ENCODE measurements at places on chromosomes 4 and X.

DNA sequence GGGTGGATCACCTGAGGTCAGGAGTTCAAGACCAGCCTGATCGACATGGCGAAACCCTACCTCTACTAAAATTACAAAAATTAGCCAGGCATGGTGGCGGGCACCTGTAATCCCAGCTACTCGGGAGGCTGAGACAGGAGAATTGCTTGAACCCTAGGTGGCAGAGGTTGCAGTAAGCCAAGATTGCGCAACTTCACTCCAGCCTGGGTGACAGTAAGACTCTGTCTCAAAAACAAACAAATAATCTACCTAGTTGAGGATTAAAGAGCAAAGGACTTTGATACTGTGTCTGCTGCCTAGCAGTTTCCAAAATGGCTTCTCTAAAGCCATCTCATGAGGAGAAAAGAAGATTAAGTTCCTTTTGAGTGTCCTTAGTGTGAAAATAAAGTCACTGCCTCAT is 37.8 kb downstream of the SMS start:
- no peak for DNase-seq

DNA sequence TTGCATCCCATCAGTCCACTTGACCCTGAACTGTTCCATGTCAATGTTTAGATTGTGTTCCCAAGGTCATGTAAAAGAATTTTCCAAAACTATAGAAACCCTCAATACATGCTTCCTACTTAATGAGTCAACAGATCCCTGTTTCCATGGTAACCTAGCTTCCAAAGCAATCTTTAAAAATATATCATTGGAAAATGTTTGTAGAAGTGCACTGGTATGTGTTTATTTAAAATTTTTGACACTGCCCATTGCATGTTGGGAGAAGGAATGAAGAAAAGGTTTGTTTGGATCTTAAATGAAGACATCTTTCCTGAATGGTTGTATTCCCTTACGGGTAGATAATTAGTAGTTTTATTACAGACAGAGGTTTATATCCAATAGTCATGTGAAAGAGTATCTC is 345.3 kb downstream of the GABRG1 start:
- no peak for DNase-seq

- DNase-seq, result no peak
These were observed 24.3 kb downstream of the IRF2 start for GRCh38 chr4:184450045-184450444.

DNA sequence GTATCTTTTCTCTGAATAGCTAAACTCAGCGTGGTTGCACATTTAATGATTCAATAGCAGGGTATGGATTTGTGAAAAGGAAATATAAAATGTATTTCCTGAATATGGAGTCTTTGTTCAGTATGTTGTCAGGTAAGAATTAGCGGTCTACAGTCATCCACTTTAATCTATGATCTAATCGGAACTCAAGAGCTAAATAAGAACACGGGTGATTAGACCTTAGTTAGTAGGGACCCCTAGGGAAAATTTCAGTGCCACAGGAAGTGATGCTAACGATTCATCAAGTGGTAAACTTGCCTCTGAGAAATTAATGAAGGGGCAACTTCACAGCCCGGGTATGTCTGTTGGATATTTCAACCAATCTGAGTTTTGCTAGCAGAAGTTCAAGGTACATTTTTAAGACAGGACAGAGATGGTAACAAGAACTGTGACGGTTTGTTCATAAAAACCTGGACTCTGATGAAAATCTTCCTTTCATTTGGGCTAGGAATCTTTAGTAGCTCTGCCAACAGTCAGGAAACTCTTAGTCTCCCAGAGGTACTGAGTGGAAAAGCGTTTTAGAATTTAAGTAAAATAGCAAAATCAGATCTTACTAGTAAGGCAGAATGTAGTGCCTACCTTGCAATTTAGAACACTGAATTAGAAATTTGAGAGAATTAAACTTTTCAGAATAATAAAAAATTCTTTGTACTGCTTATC is 47.1 kb downstream of the PCDH7 start:
- DNase-seq, result no peak

- no peak for DNase-seq
These were observed 246.7 kb downstream of the DHX15 start for GRCh38 chr4:24337451-24338190.

GRCh38 chr4:153728660-153729059 is 31.2 kb downstream of the RNF175 start:
- no peak for DNase-seq

DNA sequence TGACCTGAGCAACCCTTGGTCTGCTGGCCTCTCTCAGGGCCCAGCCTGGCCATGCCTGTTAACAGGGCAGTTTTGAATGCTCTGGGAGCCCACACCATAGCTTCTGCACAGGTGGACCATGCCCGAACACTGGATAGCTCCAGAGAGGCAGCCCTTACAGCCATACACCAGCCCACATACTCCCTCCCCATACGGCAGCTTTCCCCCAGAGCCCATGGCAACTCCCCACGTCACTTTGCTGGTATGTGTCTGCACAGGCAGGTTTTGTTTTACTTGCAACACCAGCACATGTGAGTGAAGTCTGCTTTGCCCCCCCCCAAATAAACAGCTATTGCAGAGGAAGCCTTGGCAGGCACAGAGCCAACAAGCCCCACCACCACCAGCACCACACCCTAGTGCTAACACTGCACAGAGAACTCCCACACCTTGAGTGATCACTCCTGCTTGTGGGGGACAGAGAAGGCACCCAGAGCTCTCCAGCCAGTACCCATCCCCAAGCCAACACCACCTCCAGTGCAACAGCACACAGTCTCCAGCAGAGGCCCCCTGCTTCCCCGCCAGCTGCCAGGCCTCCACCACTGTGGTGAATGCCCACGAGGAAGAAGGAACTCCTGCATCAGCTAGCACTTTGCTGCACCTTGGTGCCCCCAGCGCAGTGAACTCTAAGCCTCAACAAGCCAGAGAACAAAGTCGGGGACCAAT is 87.3 kb downstream of the STPG2 start:
- DNase-seq, result no peak

DNA sequence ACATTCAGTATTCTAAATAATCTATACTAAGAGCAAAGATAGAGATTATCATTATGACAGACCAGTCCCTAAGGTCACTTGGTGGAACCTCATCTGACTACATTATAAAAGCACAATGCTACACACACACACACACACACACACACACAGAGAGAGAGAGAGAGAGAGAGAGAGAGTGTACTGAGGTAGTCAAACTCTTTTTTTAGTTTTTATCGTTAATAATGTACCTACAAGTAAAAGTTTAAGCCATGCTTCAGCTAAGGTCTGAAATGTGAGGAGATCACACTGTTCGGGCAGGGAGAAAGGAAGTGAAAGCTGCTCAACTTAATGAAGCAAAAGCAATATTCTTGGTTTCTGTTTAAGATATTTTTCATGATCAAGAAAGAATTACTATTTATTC is 75.8 kb upstream of the CCDC160 start:
- no peak for DNase-seq

DNA sequence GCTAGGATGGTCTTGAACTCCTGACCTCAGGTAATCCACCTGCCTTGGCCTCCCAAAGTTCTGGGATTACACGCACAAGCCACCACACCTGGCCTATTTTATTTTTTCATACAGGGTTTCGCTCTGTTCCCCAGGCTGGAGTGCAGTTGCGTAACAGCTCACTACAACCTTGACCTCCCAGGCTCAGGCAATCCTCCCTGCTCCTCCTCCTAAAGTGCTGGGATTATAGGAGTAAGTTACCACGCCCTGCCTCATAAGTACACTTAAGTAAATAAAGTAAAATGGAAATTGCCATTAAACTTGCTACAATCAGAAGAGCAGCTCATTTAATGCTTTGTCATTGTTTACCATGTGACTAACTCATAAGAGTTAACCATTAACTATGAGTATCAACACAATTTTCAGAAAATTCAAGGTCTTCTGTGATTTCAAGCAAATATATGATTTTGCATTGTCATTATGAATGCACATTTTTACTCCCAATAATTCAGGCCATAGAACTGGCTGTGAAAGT is 12.3 kb downstream of the UGDH start:
- DNase-seq, result no peak

- no peak for DNase-seq
These were observed 13.4 kb downstream of the CTBP1 start for GRCh38 chr4:1235381-1236102.

DNA sequence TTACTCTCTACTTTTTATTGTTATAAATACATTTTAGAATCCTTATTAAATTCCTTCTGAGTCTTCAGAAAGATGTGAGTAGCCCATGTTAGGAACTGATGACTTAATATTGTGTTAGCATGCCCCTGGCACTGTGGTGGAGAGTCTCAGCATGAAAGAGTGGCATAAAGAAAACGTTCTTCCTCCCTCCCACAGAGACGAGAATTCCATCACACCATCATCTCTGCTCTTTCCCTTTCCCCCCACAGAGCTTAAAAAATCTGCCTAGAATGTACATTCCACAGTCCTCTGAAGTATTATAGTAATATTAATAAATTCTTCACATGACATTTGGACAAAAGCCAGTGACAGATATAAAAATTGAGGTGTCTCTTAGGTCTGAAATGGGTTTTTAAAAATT is 117.8 kb upstream of the DKK2 start:
- no peak for DNase-seq

DNA sequence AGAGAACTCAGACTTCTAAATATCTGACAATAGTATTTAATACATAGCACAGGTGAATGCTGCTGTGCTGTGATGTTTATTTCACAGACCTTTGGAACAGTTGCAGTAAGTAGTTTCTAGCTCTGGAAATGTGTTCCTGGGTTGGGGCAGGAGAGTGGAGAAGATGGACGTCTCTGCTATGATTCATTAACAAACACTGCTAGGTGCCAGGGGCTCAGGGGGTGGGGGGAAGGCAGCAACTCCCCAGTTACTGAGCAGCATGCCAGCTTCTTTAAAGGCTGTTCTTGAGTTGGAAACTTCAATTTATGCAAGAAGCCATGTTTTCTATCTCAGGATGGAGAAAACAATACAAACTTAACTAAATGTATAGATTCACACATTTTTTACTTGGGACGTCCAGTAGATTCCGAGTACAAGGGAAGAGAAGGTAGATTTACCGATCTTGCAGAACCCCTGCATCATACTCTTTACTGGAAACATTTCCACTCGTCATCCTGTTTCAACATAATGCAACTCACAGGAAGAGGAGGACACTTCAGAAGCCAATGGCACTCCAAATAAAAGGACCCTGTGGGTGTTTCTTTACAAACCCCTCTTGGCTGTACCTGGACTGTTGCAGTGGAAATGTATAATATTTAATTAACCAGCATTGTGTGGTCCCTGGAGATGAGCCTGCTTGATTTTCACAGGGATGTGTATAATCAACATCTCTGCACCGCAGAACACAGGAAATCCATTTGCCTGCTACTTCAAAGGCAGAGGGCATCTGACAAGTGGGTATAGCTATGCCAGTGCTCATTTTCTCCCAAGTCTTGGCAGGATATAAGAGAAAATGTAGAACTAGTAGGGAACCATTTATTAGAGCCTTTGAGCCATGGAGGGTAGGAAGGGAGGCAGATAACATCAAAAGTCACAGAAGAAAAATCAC is 171.4 kb downstream of the SH3KBP1 start:
- DNase-seq, result no peak

DNA sequence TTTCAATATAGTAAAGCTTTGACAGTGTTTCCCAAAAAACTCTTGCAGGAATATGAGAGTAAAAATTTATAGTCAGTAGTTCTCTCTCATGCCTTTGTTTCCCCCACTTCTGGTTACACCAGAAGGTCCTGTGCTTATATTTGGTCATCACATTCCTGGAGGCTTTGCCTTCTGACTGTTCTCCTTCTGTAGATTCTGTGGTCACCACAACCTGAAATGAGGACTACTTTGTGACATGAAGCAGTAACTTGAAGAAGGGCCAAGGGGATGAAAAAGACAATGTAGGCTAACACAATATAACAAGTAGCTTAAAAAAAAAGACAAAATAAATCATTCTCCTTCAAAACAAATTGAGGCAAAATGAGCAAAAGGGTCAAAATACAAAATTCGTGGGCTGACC is 366.2 kb upstream of the NR3C2 start:
- DNase-seq, result no peak

GRCh38 chrX:34072906-34073305 is 59.2 kb downstream of the FAM47A start:
- no peak for DNase-seq

- no peak for DNase-seq
These were observed 13.7 kb upstream of the CLTRN start for GRCh38 chrX:15678339-15678738.

DNA sequence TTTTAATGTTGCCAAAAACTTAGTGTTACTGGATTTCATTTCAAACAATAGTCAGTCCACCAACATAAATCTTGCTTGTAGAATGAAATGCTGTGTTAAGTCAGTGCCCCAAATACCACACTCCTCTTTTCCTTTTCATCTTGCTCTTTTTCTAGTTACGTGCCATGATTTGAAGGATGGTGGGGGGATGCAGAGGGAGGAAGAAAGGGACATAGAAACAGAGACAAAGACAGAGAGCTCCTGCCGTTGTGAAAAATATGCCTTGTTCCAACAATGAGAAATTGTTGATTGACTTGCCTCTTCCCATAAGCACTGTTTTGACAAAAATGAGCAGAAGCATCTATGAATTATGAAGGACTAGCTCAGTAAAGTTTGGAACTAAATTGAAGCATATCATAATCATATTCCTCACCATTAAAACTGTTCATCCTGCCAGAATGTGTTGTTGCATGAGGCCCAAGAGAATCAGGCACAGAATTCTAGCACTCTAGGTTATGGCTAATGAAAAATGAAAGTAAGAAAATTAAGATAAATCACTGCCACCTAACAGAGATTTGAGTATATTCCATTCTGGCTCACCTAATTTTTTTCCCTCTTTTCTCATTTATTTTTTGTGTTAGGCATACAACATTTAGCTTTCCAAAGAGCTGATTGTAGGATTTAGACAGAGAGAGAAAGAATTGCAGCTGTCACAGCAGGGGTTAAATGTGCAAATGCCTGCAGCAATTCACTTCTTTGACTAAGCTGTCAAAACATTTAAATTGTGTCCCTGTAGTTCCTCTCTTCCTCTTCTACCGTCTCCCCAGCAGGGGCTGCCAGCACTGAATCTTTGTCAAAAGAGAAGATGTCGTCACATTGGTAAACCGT is 111.6 kb upstream of the PTPN13 start:
- DNase-seq, result no peak

- DNase-seq, result peak; percentile 37
These were observed 20.0 kb downstream of the CFAP97 start for GRCh38 chr4:185183622-185184281.

Data from stimulated activated CD8-positive, alpha-beta memory T cell treated with anti-CD3 and anti-CD28 coated beads, Interleukin-4, amount 100 ng/mL, for 4 hours (primary cell).